Activated T-cell treated with anti-CD3 and anti-CD28 coated beads, Interleukin-2, amount 50 U/mL, for 72 hours (primary cell): ENCODE measurements at places on chromosomes 11 and 22.

DNA sequence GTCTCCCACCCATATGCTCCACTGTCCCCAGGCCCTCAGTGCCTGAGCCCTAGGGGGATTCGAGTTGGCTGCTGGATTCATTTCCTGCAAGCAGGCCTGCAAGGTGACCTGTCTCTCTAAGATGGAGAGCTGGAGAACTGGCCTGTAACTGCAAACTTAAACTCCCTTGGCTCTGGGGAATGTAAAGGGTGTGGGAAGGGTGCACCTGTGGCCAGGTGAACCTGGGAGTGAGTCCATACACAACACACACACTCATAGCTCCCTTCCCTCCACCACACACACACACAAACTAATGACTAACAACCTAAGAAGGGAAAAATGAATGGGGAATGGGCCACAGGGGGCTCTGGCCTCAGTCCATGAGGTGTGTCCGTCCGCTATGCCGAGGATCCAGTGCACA lies 14.5 kb downstream of the SMTNL1 start:
- no peak for DNase-seq

GRCh38 chr22:32020117-32020516 lies 22.9 kb upstream of the SLC5A1 start:
- DNase-seq = no peak

- peak; percentile 42 for DNase-seq
Measured at GRCh38 chr11:57248780-57249383, 11.8 kb upstream of the APLNR start.

GRCh38 chr11:114115451-114115928 lies 56.0 kb downstream of the ZBTB16 start:
- DNase-seq = no peak

- no peak for DNase-seq
Measured at GRCh38 chr11:124101737-124102136, 13.5 kb upstream of the VWA5A start.

GRCh38 chr22:41974691-41975290 lies 5.5 kb downstream of the SEPTIN3 start:
- DNase-seq = no peak

DNA sequence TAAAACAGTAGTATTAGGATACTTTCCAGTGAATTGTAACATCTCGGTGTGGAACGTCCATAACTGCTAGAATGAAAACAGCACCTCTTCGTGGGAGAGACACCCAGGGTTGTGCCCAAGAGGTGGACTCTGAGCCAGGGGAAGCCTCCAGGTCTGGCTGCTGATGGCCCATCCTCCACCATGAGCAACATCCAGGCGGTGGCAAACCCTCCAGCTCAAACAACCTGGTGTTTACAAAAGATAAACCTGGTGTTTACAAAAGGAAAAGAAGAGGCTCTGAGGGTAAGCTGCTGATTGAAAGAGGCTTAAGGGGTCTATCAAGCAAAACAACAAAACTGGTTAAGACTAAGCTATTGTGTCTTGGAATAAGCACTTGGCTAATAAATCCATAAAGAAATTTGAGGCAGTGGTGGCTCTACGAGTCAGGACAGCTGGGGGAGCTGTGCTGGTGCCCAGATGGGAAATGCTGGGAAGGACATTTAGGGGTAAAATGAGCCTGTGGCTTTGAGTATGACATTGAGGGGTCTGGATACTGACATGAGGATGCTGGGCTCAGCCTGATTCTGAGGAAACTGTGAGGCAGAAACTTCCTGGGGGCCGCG lies 909.0 kb downstream of the BRD1 start:
- DNase-seq = no peak

GRCh38 chr11:109363682-109364081 lies 58.3 kb upstream of the C11orf87 start:
- no peak for DNase-seq

DNA sequence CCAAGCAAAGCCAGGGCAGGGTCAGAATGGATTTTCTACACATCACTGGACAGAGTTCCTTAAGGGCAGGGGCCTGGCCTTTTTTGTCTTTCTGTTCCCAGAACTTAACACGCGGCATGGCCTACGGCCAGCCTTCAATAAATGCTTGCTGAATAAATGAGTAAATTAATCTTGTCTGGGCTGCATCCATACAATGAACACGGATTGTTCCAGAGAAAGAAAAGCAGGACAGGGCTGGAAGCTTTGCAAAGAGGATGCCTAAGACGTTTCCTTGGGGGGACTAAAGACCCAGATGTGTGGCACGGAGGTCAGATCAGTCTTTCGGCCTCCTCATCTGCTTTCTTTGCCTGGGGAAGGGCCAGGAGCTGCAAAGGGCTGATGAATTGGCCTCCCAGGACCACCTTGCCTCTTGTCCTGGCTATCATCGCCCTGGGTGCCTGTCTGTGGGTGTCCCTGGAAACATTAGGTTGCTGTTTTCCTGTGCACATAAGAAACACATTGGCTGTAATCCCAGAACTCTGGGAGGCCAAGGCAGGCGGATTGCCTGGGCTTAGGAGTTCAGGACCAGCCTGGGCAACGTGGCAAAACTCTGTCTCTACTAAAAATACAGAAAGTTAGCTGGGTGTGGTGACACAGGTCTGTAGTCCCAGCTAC lies 20.8 kb upstream of the RFPL3 start:
- DNase-seq = no peak

DNA sequence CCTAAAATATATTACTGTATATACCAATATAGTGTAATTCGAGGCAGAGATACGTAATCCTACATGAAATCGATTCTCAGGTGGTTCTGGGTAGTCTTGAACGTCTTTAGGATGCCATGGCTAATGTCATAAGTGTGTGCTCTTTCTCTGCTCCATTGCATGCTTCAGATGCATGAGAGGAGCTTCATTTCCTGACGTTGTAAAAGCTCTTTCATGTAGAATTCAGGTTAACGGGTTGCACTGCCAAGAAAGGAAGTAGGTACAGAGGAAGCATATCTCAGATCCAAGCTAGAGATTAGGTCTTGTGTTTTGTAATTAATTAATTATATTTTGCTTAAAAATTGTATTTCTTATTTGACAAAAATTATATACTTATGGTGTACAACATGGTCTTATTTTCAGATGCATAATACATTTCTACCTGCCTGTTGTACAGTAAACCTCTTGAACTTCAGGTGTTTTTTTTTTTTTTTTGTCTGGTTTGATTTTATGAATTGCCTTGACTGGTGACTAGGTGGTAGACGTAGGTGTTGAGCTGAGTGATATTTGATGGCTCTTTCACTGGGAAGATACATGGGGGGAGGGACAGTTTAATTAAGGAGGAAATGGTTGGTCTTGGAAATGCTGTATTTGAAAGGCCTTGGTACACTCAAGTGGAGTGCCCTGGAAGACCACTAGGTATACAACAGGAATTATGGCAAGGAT lies 9.3 kb downstream of the NUP50 start:
- no peak for DNase-seq
